Stimulated activated CD8-positive, alpha-beta memory T cell treated with anti-CD3 and anti-CD28 coated beads, Interleukin-15, amount 100 ng/mL, for 24 hours (primary cell): ENCODE measurements at places on chromosomes 6 and 20.

- no peak for DNase-seq
Observed at GRCh38 chr6:44737829-44738528, 350.5 kb downstream of the CDC5L start.

- no peak for DNase-seq
Observed at GRCh38 chr6:135465903-135466302, 31.6 kb downstream of the AHI1 start.

GRCh38 chr6:36244641-36245280, 25.1 kb upstream of the PNPLA1 start:
- DNase-seq, result no peak

GRCh38 chr20:3910853-3911252, 21.7 kb downstream of the PANK2 start:
- DNase-seq, result no peak
